ENCODE measurements at places on chromosomes 12 and 14. TPM values are rescaled to one million over a fixed set of nuclear protein-coding genes. Genes with fewer than 3 reads are reported as not detected.

GRCh38 chr12:49019120-49019430 lies 499 bp upstream of the PRKAG1 start:
- DNase-seq = no peak

DNA sequence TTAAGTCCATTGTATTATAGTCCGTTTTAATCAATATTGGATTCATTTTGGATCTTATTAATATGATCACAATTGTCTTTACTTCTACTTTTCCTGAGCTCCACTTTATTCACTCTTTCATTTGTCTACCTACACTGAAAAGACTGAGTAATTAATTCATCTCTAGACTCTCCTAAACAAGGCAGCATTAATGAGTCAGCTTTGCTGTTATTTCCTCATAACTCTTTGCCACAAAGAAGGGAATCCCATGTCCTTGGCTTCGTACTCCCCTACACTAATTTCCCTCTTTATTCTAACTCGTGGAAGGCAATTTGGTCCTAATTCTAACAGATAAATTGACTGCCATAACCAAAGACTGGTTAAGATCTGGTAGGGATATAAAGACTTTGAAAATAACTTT lies 91.9 kb downstream of the ARMH4 start:
- no peak for DNase-seq

DNA sequence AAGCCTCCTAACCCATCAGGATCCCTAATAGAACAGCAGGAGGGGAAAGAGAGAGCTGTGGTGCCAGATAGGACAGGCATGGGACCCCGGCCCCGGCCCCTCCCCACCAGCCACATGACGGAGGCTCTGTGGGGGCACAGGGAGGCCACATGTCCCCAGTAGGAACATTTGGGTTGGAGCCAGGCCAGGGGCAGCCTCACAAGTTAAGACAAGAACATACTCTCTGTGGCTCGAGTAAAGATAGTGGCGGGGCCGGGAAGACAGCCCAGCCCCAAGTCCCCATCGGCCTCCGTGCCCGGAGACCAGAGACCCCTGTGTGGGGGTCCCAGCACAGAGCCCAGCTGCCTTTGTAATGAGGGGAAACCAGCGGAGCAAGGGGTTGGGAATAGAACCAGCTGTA lies 78.6 kb upstream of the GALNT9 start:
- DNase-seq = no peak

DNA sequence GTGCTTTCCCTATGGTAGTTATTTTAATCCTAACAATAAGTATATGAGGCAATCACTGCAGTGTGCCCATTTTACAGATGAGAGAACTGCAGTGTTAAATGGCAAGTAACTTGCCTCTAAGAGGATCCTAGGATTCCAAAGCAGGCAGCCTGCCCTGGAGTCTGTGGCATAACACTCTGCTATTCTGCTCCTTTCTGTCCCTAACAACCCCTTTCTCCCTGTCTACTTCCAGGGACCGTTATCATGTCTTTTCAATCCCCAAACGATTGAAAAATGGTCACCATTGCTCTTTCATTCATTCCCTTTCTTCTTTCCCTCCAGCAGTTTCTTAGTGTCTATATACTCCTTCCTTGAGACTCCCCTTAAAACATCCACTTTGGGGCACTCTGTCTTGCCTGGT lies 1.3 kb upstream of the ANO2 start:
- DNase-seq = no peak

DNA sequence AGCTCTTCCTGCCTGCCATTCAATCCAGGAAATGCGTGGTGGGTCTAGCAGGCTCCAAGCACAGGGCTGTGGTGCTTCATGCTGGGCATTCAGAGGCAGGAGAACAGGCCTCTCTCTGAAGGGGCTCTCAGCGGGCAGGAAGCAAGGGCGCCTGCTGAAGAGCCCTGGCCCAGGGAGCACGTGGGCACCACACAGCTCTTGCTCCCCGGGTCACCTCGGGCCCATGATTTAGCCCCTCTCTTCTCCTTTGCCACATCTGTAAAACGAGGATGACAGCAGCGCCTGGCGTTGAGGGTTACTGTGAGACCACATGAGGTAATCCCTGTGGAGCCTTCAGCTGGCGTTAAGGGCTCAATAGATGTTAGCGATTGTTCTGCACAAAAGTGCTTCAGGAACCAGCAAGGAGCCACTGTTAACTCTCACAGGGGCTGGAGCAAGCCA lies 37.6 kb upstream of the SPTLC2 start:
- DNase-seq = no peak

- no peak for DNase-seq
Measured at GRCh38 chr12:105773471-105773870, 365.3 kb downstream of the NUAK1 start.

GRCh38 chr12:65287426-65287825 lies 8.9 kb downstream of the MSRB3 start:
- DNase-seq = no peak

GRCh38 chr14:101496776-101497683 lies 64.3 kb upstream of the DIO3 start:
- no peak for DNase-seq

DNA sequence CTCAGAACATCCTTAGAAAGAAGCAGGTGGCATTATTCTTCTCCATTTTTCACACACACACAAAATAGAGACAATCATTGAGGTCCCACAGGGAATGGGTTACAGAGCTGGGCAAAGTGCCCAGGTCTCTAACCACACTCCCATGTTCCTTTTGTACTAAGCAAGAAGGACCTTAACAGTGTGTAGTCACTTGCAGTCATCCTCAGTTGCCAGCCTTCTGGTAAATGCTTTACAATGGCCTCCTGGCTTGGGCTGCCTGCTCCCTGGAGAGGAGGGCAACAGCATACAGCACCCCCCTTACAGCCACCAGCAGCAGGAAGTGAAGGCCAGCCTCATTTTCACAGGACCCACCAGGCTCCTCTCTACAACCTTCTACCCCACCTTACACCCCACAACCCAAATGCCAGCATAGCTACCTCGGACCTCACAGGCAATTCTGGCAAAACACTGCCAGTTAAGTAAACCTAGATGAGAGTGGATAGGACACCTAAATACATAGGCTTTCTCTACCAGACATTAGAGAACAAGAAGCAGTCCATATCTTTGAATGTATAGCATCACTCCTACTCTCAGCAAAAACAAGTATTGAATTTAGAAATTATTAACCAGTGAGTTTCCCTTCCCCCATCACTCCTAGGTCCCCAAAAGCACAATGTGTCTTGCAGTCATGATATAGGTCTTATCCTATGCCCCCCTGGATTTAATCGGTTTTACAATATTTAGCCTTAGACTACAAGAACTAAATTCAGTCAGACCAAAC lies 88.1 kb downstream of the PPP2R5E start:
- no peak for DNase-seq

- DNase-seq = no peak
Measured at GRCh38 chr12:998020-998874, 7.2 kb downstream of the ERC1 start.

DNA sequence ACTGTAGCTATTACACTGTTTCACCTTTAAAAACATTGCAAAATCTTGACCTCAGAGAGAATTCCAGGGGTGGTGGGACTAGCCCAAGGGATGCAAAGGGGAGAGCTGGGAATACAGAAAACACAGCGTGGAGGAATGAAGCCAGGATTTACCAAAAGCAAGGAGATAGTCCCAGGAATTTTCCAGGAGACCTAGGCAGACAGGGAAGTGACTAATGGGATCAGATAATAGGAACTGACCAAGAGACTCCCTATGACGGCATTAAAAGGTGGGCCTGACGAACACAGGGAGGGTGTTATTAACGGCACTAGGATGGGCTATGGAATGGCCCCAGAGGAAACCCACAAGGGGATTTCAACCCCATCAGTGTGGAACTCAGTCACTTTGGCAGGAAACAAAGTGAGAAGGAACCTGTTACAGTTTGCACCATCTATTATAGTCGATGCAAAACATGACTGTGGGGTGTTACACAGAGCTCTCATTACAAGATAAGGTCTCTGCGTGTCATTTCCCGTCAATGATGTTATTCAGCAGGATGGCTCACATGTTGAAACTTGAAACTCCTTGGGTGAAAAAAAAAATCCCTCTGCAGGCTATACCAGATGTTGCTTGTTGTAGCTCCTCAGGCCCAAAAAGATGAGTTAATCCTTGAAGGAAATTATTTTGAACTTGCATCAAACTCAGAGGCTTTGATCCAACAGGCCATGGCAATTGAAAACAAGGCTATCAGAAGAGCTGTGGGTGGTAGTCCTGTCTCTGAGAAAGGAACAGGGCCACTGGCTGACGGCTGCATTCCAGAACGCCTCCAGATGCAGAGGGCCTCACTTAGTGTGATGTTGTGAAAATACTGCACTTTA lies 58.7 kb downstream of the DRAM1 start:
- DNase-seq = no peak

DNA sequence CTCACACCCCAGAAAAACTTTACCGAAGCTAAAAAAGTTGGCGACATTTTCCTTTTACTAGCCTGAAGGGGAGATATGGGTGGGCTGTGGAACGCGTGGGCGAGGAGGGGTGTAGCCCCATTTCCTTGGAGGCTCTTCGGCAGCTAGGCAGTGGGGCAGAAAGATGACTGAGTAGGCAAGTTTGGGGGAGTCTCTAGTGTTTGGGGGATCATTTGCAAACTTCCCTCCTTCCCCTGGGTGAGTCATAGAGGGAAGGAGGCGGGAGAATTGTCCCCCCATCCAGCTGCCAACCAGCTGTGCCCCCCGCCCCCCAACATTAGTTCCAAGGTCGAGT lies 2.3 kb downstream of the GLI1 start:
- DNase-seq = no peak

- no peak for DNase-seq
Measured at GRCh38 chr12:131564845-131565244, 146.0 kb upstream of the SFSWAP start.

DNA sequence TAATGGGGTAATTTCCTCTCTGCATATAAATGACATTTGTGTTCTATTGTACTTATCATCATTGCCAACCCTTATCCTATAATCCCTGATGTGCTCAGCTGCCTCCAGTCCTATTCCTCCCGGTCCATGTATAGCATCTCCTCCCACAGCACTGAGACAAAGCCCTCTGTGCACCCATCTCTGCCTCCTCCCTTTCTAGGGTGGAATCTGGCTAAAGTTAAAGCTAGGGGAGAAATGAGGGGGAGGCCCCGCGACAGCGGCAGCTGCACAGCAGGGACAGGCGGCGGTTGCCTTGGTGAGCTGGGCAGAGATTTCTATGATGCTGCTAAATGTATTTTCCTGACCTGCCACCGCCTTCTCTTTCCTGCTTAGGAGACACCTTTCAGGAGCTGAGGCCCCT lies 12.8 kb upstream of the ZDHHC22 start:
- DNase-seq = no peak

- DNase-seq = no peak
Measured at GRCh38 chr12:32002848-32003493, 43.8 kb downstream of the RESF1 start.

- DNase-seq = no peak
Measured at GRCh38 chr14:46054526-46054925, 597.1 kb downstream of the RPL10L start.

- no peak for DNase-seq
Measured at GRCh38 chr14:63273717-63274655, 44.7 kb downstream of the GPHB5 start.

DNA sequence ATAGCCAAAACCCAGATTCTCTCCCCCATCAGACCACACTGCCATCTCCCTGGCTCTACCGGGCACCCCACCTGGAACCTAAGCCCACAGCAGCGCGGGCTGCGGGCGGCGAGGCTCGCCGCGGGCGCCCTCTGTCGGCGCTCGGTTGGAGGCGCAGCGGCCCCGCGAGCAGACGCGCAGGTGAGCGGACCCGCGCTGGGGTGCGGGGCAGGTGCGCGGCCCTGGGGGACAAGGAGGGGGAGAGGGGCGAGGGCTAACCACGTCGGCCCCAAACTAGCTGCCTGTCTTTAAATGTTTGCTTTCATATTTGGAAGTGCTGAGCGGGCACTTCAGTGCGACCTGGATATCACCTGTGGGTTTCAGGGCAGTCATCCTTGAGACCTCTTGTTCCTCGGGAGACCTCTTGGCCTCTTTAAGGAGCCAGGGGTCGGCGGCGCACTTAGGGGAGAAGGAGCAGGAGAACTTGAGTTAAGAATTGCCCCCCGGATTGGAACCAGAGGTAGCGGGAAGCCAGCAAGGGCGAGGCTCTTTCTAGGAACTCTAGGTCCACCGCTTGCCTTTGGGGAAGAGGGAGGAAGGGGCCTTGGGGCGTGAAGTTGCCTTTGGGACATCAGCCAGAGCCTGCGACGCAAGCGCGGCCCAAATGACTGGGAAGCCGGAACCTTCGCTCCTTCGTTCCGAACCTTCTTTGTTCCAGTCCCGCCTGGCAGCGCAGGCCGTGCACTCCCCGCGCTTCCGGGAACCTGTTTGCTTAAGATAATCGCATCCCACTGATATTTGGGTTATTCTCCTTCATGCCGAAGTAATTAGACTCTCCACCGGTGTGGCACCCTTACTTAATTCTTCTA lies 78.7 kb downstream of the NEDD1 start:
- DNase-seq = peak; percentile 11

GRCh38 chr14:63078569-63078968 lies 33.3 kb upstream of the KCNH5 start:
- no peak for DNase-seq

DNA sequence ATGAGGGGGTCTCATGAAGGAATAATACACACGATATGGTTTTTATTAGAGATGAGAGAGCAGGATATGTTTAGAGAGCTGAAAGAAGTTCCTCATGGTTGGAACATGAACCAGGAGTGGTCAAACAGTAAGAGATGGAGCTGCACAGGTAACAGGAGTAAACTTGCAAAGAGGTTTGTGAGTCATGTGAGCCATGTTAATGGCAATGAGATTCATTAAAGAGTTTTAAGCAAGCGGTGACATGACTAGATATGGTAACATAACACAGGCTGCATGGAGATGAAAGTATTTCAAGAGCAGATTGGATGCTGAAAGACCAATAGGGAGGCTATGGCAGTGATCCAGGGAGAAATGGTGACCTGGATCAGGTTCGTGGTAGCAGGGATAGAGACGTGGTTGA lies 62.6 kb upstream of the SSTR1 start:
- DNase-seq = no peak

KIF26A gene
- polyA plus RNA-seq = 1.7 TPM

TGM1 gene
- 41.0 TPM for polyA plus RNA-seq

RHOJ gene
- polyA plus RNA-seq = 6.0 TPM

PLEKHG3 gene
- 8.5 TPM for polyA plus RNA-seq

C14orf132 gene
- polyA plus RNA-seq = 4.3 TPM

VRTN gene
- polyA plus RNA-seq = 0.02 TPM

DLGAP5 gene
- polyA plus RNA-seq = 3.0 TPM

TMEM229B gene
- 6.6 TPM for polyA plus RNA-seq

ABCD2 gene
- polyA plus RNA-seq = 0.84 TPM
